ENCODE measurements at places on chromosomes 6 and 20.

- DNase-seq, result no peak
Measured at GRCh38 chr6:57423468-57423867, 106.0 kb downstream of the PRIM2 start.

DNA sequence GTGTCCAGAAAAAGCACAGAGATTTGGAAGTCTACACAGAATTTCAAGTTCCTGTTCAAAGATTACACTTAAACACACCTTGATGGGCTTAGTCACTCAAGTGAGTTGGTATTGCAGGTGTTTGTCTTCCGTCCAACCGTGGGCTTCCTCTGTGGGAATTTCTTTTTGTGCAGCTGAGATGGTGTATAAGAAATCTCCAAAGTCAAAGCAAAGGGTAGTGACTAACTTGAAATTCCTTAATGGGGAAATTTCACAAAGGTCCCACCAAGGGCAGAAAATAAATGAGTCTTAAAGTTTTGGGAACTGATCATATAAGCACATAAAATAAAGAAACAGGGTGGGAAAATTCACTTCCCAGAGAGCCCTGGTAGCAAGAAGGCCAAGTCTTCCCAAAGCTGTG, 102.0 kb upstream of the TNFAIP3 start:
- DNase-seq, result no peak

- no peak for DNase-seq
Measured at GRCh38 chr6:134421501-134421900, 103.6 kb upstream of the SGK1 start.

- no peak for DNase-seq
Measured at GRCh38 chr20:59448196-59448595, 147.8 kb downstream of the EDN3 start.

GRCh38 chr6:111837641-111838500, 35.4 kb downstream of the FYN start:
- DNase-seq, result peak; percentile 38

- DNase-seq, result no peak
Measured at GRCh38 chr20:4435225-4435624, 286.5 kb upstream of the PRND start.

DNA sequence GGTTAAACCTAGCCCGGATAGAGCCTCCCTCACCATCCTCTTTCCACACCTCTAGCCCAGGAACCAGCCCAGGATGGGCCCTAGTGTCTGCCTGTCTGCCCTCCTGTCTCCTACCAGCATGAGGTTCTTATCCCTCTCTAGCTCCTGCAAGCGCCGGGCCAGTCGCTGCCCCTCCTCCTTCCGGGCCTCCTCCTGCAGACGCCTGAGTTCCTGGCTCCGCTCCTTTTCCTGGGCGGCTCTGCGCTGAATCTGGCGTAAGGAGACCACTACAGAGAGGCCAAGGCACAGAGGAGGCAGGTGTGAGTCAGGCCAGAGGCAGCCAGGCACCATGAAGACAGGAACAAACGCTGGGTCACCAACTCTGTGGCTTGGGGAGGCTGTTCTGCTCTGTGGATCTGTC, 4.3 kb upstream of the PSORS1C2 start:
- no peak for DNase-seq

DNA sequence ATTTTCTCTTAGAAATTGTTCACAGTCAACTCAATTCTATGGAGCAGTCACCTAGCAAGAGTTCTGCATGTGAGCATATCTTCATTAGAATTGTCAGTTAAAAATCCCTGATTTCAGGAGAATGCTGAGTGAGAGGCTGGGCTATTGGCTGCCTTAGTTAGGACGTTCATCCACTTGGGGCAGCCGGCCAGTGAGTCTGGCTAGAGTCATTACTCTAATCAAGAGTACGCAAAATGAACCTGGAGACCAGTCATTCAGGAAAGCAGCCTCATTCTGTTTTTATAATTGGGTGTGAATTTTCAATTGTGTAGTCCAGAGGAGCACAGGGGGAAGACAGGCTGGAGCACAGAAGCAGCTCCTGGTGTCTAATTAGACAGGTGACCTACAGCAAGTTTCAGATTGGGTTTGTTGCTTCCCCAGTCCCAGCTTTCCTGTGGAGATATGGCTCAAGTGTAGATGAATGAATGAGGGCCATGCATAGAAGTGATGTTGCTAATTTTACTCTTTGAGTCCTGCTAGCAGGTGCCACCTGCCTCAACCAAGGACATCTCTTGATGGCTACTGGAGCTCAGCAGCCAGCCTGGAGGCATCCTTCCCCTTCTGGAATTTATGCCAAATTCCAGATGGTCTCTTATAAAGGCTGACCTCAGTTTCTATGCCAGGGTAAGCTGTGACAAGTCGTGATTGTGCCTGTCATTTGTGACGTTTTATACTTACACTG, 265.7 kb downstream of the NKAIN2 start:
- no peak for DNase-seq

DNA sequence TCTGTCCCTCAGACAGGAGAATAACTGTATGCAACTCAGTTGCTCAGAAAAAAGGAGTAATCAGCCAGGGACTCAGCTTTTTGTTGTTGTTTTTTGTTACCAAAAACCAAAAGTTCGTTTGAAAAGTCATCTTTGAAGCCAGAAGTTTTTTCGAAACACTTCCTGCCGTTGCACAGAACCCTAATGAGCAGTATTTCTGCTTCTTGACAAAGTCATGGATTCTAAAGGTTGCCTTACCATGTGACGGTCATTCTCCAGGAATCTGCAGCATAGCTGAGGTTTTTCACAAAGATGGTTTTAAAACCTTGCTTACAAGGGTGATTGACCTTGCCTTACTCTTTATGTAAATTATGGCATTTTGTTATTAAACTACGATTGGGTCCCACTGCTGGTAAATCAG, 1.9 kb downstream of the RAB32 start:
- DNase-seq, result no peak

DNA sequence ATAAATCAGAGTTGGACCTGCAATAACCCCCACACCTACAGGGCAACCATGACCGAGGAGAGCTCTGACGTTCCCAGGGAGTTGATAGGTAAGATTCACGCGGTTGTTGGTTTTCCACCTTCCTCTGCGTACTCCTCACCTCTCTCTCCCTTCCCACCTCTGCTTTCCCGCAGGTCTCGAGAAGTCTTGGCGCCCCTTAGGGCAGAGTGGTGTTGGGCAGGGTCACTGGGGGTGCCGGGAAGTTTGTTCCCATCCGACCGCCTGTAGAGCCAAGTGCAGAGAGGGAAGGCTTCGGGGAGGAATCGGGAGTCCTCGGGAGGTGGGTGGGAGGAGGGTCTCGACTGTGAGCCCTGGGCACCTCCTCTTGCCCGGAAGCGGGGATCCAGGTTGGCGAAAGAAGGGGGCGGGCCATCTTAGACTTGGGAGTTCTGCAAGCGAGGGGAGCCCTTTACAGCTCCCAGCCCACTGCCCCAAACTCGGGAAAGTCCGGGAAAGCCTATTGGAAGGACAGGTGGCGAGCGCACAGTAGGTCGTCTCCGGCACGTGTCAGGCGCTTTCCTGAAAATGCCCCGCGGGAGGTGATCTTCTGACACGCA, 672 bp downstream of the CARMIL1 start:
- no peak for DNase-seq

GRCh38 chr6:117494283-117494682, 11.8 kb downstream of the DCBLD1 start:
- no peak for DNase-seq

- DNase-seq, result no peak
Measured at GRCh38 chr20:39605908-39606307, 643.8 kb downstream of the DHX35 start.
